ENCODE measurements at places on chromosomes 3 and 15.

DNA sequence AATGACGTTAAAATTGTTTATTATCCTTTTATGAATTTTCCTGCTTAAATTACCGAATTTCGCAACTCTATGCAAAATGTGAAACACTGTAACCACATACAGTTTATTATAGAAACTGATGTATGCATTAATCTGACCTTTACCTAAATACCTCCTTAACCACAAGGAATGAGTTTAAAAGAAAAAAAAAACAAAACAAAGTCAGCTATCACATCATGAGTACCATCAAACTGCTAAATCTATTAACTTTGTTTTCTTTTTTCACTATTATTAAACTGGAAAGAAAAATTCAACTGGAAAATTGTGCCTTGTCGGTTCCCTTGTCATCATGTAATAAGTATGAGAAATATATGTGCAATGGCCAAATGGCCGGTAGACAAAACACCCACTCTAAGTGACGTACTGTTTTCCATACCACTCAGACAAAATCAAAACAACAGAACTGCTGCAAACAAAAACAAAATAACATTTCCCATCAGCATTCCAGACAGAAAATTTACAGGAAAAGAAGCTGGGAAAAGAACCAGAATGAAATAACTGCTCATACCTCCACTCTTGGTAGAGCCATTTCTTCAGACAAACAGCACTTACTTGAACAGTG, 415.3 kb downstream of the FOXP1 start:
- no peak for DNase-seq

GRCh38 chr3:51876186-51876585, 785 bp upstream of the IQCF5 start:
- DNase-seq = no peak

- no peak for DNase-seq
Observed at GRCh38 chr15:57432141-57432741, 55.9 kb downstream of the CGNL1 start.

GRCh38 chr3:119630880-119631329, 29.5 kb downstream of the POPDC2 start:
- no peak for DNase-seq

DNA sequence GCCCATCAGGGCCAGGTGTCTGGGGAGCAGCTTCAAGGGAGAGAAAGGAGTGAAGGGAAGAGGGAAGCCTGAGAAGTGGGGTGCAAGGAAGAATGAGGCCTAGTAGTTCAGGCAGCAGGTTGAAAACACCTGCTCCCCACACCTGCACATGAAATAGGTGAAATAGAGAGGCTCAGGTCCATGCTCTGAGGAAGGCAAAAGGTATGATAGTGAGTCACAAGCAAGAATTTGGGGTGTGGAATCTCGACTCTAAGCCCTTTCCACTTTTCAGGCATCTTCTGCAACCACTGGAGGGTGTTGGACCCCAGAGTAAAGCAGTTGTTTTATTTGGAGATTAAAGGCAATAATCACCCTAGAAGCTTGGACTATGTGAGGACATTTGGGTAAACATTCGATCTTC, 157.5 kb downstream of the CTNNB1 start:
- no peak for DNase-seq

DNA sequence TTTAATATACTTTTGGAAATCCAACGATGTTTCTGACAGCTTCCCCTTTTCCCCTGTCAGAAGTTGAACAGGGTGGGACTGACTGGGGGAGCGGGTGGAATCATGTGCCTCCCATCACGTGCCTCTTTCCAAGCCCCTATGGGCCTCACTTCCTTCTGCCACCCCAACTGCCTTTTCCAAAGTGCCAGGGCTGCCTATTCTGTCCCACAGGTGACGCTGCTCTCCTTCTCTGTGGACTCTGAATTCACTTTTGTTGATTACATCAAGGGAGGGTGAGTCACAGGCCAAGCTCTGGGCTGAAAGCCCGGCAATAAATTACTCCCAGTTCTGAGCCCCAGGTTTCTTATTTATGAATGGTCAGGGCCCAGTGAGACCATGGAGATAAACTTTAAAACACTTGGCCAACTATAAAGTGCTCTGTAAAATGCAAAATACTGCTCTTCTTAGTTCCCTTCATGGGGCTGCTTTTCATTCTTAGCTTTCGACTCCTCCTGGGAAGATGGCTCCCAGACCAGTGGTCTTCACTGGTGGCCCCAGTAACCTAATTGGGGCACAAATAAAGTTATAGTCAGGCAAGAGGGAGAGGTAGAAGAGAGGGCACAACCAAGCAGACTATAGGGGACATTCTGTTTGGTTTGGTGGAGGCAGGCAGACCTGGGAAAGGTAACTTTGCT, 12.3 kb downstream of the CPNE9 start:
- no peak for DNase-seq

- no peak for DNase-seq
Observed at GRCh38 chr3:55537129-55537528, 50.0 kb upstream of the WNT5A start.

GRCh38 chr15:82774496-82774895, 31.4 kb downstream of the FSD2 start:
- DNase-seq = no peak

- DNase-seq = no peak
Observed at GRCh38 chr3:119314821-119315220, 20.6 kb downstream of the ARHGAP31 start.

GRCh38 chr3:52795298-52795900, 803 bp downstream of the ITIH3 start:
- DNase-seq = no peak

GRCh38 chr15:60381148-60381788, 16.5 kb downstream of the ANXA2 start:
- no peak for DNase-seq
